ENCODE measurements at places on chromosomes 7 and 10.

GRCh38 chr10:71512312-71512711 is 115.6 kb downstream of the CDH23 start:
- DNase-seq, result no peak

GRCh38 chr10:125263551-125263950 is 103.2 kb upstream of the CTBP2 start:
- no peak for DNase-seq

DNA sequence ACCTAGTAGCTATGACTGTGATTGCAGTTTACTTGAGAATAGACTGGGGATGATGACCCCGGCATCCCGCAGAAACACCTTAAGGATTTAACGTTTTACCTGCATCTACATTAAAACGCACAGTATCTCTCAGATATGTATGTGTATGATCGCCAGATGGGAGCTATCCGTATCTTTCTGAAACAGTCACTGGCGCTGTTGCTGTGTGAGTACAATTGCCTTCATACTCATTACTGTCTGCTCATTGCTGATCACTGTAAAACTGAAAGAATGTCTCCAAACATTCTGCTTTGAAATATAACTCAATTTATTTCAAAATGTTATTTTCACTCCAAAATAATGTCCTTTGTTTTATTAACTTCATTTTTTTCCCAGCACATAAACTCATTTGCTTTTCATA is 388.9 kb upstream of the AKR1E2 start:
- no peak for DNase-seq

DNA sequence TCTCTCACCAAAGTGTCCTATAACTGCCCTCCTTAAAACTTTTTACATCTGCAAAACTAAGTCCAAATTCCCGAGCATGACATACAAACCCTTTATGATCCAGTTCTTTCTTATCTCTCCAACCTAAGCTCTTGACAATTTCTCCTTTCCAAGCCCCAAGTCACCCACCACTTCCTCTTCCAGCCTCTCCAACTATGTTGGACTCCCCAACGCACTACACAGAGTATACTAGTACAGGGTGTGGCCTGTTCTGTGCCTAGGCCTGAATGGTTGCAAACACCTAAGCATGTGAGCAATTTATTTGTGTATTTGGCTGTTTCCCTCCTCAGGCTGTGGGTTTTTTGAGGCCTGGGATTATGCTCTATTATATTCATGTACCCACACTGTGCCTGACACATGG is 101.2 kb upstream of the APBB1IP start:
- no peak for DNase-seq

- DNase-seq, result no peak
Measured at GRCh38 chr10:72888151-72888638, 5.3 kb upstream of the OIT3 start.

DNA sequence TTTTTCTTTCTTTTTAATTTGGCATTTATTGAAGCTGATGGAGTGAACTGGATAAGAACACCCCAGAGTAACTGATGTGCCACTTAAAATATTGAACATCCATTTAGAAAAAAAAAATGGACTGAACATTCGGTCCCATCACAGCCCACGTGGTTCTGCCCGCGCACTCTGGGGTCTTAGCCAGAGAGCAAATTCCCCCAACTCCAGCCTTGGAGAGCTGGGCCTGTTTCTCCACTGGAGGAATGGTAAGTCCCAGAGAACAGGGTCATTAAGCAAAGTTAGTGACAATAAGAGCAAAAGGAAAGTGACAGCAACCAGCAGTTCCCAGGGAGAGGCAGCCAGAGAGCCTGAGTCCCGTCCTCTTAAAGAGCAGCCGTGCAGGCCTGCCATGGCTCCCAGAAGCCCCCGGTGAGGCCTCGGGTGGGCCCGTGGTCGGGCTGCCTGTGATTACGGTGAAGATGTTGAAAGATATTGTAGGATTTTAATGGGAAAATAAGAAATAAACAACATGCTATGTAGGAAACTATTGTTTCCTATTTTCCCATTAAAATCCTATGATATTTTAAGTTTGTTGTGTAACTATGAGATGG is 487.9 kb upstream of the MKI67 start:
- DNase-seq, result no peak

- DNase-seq, result no peak
Measured at GRCh38 chr10:31760674-31761081, 168.0 kb downstream of the ARHGAP12 start.

DNA sequence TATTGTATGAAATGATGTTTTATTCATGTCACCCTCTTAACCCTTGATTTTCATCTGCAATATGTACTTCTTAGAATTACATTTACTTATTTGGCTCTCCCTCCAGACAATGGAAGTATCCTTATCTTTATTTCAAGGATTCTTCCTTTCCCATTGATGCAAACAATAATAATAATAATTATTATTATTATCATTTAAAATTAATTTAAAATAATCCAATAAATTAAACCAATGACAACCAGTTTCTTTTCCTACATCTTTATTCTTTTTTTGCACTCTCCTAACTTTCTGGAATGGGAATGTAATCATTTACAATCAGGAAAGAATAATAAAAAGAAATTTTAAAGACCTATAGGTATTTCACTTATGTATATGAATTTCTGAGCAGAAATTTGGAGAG is 504.4 kb downstream of the INHBA start:
- DNase-seq, result no peak

DNA sequence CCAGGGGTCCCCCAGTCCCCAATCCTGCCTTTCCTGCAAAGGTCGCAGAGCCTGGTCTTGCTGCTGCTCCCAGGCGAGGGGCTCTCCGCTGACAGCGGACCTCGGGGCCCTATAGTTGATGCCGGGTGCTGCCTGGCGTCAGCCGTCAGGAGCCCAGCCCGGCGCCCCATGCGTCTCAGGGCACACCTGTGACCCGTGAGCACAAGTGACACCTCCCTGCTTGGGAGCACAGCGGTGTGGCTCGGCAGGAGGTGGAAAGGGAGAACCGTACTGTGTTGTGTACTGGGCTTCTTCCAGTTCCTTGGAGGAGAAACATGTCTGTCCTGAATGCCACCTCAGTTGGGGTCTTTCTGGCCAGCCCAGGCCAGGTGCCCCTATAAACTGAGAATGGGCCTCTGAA is 56.7 kb downstream of the LHPP start:
- DNase-seq, result no peak

DNA sequence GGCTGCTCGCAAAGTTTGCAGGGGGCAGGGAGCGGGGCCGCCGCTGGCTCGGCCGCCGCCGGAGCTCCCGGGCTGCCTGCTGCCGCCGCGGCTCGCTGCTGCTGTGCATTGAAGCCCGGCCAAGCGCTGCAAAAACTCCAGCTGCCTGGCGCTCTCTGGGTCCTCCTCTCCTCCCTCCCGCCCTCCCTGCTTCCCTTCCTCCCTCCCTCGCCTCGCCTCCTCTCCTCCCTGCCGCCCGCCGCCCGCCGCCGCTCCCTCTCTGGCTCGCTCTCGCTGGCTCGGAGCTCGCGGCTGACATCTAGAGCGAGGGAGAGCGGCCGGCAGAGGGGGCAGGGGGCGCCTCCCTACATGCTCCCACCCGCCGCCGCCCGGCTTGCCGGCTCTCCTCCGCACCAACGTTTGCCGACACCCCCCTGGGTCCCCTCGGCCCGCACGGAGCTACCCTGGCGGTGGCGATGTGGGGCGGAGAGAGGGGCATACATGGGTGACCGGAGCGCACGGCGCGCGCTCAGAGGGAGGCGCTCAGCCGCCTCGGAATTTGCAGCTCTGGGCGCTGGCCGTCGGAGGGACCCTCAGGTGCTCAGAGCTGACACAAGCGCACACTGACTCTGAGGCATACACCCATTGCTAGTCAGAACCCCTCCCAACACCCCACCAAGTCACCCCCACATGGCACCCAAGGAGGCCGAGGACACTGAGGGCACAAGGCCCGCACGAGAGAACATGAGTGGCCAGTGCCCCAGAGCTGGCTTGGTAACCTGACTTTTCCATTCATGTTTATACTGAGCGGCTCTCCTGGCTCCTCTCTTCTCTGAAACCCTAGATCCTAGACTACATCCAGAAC is 1.2 kb upstream of the PLXNA4 start:
- no peak for DNase-seq

GRCh38 chr7:80014511-80014910 is 120.1 kb upstream of the GNAI1 start:
- DNase-seq, result no peak

- DNase-seq, result no peak
Measured at GRCh38 chr7:27106181-27106900, 3.9 kb upstream of the HOXA2 start.

- no peak for DNase-seq
Measured at GRCh38 chr7:25314731-25315267, 86.5 kb upstream of the NPVF start.

GRCh38 chr7:45872116-45873034 is 507 bp downstream of the CCDC201 start:
- no peak for DNase-seq

GRCh38 chr7:31122649-31123058 is 70.5 kb downstream of the ADCYAP1R1 start:
- no peak for DNase-seq

DNA sequence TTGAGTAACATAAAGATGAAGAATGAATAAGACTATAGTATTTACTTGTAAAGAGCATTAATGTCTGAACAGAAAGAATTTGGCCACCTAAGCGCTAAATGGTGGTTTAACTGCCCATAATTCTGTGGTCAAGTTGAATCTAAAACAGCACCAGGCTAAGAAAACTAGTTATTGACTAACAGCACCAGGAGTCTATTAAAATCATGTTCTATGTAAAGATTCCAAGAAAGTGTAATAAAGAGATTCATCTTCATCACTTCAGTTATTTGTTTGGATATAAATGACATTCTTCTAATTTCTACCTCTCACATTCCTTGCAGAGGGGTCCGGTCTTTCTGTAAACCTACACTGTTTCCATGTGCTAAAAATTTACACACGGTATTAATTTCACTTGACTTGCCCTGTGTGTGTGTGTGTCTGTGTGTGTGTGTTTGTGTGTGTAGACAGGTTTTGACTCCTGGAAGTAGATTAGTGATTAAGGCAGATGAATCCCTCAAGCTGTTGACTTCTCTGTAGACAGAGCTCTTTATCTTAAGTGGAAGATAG is 84.4 kb downstream of the KLF6 start:
- DNase-seq, result no peak

GRCh38 chr7:27156508-27156898 is at the start of gene HOXA7:
Gene HOXA7 (minus strand): TSS chr7:27156675. CDS start chr7:27156545, 130 bp downstream.
- no peak for DNase-seq

DNA sequence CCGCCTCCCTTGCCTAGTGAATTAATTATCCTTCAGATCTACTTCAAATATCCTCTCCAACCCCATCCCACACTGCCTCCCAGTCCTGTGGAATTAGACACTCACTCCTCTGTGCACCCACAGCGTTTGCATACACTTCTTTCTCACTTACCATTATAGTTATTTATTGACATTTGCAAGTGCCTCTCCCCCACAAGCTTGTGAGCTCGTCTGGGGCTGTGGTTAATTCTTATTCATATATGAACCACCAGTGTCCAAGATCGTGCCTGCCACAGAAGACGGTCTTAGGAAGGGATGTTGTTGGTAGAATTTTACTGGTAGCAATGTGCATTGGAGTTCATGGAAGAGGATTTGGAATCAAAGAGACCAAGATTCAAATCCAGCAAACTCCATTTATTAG is 68.1 kb upstream of the AOAH start:
- no peak for DNase-seq

DNA sequence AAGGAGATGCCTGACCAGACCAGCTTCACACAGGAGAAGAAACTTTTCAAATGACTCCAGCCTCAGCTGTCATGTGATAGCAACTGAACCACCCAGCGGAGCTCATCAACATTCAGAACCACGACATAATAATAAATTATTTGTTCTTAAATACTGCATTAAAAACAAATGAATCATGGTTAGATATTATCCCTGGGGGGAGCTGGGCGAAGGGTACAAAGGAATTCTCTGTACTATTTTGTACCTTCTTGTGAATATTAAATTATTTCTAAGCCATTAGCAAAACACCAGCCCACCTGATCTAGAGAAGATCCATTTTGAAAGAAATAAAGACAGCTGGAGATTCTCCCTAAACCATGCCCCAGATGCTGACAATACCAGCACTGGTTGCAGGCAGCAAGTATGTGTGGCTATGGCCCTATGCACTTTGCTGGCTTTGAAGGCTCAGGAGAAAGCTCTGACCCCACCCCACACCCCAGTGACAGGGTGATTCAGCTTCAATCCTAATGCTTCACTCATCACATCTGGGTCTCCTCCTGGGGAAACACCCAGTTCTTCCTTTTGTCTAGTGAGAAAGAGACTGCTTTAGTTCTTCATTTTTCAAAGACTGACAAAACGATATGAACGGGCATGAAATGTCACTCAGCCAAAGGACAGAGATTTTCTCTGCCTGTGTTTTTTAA is 45.5 kb upstream of the NKX2-3 start:
- no peak for DNase-seq

DNA sequence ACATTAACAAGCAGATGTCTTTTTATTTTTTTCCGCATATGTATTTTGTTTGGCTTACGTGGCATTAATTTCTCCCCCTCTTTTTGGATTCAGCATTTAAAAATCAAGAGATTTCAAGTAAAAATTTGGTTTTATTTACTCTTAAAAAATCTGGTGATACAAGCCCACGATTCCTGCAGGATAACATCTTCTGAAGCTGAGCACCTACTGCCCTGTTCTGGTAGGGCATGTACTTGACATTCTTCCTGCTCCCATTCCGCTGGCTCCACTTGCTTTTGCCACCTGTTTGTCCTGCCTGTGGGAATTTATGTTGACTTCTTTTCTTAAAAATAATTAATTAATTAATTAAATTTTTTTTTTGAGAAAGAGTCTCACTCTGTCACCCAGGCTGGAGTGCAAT is 105.2 kb upstream of the SLC25A13 start:
- DNase-seq, result no peak

DNA sequence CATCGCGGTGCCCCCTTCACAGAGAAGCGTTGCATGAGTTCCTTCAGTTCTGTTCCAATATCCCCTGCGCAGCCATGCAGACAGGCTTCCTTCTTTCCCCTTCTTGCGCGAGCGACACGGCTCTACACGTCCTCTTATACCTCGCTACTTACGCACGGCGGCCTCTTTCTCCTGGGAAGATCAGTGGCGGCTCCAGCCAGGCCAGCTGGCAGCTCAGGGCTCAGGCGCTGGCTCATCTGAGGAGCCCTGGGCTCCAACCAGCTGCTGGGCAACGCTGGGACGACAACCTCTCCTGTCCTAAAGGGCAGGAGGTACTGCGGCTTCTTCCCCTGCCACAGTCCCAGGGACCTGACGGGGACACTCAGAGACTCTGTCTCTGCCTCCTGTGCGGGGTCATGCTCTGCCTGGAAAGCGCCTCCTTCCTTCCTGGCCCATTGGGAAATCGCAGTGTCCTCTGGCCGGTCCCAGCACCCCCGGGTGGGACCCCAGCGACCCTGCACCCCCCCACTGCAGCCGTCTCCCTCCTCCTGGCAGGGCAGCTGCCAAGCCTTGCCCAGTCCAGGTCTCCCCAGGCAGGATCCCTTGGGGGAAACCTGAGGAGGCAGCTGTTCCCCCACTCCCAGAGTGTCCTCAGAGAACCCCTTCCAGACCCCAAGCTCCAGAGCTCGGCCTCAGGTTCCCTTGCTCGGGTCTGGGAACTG is 5.0 kb upstream of the FAM20C start:
- DNase-seq, result no peak

Measured in cortex of kidney (tissue), 1 donor.